Fibroblast of skin of left quadriceps (primary cell): ENCODE measurements at places on chromosomes 3 and 15.

- DNase-seq: no peak
Observed at GRCh38 chr3:195825191-195825588, 13.5 kb upstream of the MUC4 start.

DNA sequence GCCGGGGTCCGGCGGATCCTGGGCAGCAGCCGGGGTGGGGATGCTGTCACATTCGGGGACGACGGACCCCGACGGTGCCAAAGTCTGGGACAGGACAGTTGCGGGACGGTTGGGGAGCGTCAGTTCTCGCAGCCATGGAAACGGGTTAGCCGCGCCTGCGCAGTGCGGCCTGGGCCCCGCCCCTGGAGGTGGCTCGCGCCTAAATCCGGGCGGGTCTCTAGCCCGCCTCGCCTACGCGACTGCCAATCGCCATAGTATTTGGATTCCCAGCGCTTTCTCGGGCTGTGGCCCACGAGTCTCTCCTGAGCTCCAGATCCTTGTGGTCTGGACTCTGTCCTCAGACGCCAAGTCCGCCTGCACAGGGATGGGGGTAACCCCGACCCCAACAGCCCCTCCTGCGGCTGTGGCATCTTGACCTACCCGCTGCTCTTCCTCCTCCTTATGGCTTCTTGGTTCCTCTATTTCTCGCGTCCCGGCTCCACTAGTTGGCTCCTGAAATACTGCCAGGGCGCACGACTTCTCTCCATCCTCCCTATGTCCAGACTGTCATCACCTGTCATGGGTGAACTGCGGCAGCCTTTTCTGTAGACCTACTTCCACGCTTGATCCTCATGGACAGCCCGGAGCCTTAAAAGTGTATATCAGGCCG is at the start of gene ZMYND10:
Gene ZMYND10 (minus strand): TSS at position 147 of the 649 bp plus-strand sequence. CDS start 153 bp downstream, outside the sequence.
- DNase-seq: no peak

GRCh38 chr3:149494759-149495580 is 20.5 kb downstream of the TM4SF4 start:
- no peak for DNase-seq

GRCh38 chr3:99434190-99434589 is 204.2 kb upstream of the COL8A1 start:
- DNase-seq: no peak

DNA sequence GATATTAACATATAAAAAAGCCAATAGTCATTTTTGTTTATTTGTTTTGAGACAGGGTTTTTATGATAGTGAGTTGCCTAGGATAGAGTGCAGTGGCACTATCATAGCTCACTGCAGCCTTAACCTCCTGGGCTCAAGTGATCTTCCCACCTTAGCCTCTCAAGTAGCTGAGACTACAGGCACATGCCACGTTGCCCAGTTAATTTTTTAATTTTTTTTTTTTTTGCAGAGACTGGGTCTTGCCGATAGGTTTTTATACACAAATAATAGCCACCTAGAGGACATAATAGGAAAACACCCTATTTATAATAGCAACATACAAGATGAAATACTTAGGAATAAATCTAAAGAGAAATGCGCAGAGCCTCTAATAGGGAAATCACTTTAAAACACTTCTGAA is 13.3 kb downstream of the EIF3J start:
- peak; percentile 12 for DNase-seq

- no peak for DNase-seq
Observed at GRCh38 chr3:113240841-113241240, 29.5 kb downstream of the BOC start.
